ENCODE measurements at places on chromosomes 16 and 17.

DNA sequence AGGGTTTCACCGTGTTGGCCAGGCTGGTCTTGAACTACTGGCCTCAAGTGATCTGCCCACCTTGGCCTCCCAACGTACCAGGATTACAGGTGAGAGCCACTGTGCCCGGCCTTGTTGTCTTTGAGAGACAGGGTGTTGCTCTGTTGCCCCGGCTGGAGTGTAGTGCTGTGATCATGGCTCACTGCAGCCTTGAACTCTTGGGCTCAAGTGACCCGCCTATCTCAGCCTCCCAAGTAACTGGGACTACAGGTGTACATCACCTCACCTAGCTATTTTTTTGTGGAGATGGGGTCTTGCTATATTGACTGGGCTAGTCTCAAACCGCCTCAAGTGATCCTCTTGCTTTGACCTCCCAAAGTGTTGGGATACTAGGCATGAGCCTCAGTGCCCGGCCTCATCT is 68.4 kb downstream of the PGS1 start:
- DNase-seq, result no peak

DNA sequence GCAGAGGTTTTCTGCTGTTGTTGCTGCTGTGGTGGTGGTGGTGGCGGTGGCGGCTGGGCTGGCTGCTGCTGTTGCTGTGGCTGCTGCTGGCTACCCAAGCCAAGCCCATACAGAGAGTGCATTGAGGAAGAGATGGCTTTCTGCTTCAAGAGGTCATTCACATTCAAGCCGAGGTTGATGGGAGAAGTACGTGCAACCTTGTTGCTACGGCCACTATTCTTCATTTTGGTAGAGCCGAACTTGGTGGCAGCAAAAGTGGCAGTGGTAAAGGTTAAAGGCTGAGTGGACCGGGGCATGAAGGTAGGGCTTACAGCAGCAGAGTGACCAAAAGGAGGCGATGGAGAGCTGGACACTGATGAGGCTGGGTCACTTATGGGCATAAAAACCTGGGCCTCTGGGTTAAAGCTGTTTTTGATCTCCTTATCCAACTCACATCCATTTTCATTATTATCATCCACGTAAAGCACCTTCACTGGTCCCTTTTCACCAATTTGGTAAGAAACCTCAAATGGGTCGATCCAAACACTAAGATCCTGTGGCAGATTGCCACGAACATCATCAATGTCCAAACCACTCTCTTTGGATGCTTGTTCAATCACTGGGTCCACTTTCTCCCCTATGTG is 2.8 kb downstream of the TOB1 start:
- no peak for DNase-seq

DNA sequence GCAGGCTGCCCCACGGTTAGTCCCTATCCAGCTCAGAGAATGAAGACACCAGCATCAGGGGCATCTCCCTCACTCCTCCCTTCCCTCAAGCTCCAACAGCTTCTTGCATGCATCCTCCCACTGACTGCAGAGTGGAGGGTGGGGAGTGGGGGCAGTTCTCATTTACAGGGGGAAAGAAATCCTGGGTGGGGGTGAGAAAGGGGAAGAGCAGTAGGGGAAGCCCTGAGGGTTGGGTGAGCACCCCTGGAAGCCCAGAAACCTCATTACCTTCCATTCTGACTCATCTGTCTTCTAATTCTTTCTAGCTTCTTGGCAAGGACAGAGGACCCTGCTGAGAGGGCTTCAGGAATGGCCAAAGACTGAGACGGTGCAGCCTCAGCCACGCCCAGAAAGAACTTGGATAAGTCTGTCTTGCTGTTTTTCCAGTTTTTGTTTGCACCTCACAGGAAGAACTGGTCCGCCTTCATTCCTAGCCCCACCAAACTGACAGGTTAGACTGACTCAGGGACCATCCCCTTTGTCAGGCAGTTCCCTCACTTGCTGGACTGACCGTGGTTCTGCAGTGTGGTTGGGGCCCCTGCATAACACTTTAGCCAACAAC is 52.5 kb upstream of the WSB1 start:
- no peak for DNase-seq

DNA sequence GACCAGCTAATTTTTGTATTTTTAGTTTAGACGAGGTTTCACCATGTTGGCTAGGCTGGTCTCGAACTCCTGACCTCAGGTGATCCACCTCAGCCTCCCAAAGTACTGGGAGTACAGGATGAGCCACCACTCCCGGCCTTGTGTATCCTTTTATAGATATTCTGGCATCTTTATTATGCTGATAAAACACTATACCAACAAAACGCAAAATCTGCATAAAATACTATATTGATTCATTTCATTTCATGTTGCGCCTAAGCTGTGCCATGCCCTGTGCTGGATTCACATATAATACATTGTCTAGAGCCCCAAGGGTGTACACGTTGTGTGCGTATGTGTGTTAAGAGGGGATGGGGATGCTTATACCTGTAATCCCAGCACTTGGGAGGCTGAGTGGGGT is 3.8 kb upstream of the UBE2Z start:
- DNase-seq, result no peak

GRCh38 chr16:66354034-66354909 is 12.2 kb upstream of the CDH5 start:
- no peak for DNase-seq

- no peak for DNase-seq
These were observed 41.6 kb upstream of the GCSH start for GRCh38 chr16:81137754-81138153.

DNA sequence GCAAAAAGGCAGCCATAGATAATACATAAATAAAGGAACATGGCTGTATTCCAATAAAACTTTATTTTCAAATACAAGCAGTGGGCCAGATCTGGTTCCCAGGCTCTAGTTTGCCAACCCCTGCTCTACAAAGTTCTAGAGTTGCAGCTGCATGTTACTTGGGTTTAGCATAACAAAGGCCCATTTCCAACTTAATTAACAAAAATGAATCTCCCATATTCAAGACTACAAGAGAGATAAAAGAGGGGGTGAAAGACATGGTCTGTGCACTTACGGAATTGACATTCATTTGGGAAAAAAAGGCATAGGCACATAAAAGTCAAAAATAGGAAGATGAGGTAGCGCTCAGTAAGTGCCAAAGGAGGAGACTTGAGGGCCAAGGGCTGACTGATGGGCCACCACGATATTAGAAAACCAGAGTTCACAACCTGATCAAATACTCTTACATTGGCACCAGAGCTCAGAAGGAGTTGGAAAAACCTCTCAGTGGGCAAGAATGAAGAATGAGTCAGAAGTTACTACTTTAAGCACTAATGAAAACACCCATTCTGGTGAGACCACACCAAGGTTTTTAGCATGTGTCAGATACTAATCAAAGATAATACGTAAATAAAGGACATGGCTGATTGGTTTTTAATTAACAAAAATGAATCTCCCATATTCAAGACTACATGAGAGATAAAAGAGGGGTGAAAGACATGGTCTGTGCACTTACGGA is 164.0 kb downstream of the VPS53 start:
- DNase-seq, result no peak

- DNase-seq, result no peak
These were observed 19.8 kb downstream of the REXO5 start for GRCh38 chr16:20826039-20826566.

- DNase-seq, result no peak
These were observed 9.0 kb downstream of the MAP2K6 start for GRCh38 chr17:69423450-69423849.

- no peak for DNase-seq
These were observed 17.3 kb downstream of the IGFBP4 start for GRCh38 chr17:40460604-40460967.

- no peak for DNase-seq
These were observed 3.8 kb upstream of the GCSH start for GRCh38 chr16:81099958-81100357.
